ENCODE measurements at places on chromosomes 3 and 15.
A peak's percentile ranks its signal among the peaks of the same experiment; 100 is the strongest.

GRCh38 chr3:126999383-126999782 is 16.5 kb downstream of the PLXNA1 start:
- DNase-seq = no peak

GRCh38 chr3:61631108-61631769 is 69.9 kb downstream of the PTPRG start:
- no peak for DNase-seq

DNA sequence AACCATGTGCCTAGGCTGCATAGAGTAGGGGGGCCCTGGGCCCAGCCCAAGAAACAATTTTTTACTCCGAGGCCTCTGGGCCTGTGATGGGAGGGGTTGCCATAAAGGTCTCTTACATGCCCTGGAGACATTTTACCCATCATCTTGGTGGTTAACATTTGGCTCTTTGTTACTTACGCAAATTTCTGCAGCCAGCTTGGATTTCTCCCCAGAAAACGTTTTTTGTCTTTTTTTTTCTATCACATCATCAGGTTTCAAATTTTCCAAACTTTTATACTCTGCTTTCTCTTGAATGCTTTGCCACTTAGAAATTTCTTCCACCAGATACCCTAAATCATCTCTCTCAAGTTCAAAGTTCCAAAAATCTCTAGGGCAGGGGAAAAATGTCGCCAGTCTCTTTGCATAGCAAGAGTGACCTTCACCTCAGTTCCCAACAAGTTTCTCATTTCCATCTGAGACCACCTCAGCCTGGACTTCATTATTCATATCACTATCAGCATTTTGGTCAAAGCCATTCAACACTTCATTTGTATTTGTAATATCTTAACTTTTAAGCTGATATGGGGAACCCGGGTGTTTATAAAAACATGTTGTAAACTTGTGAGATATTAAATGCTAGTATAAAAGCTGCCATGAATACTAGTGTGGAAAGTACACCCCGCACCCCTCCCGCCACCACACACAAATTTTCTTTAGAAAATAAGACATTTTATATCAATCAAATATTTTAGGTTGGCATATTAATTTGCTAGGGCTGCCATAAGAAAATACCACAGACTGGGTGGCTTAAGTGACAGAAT is 56.0 kb upstream of the PLSCR4 start:
- no peak for DNase-seq

GRCh38 chr15:33022629-33023028 is 171.9 kb downstream of the FMN1 start:
- no peak for DNase-seq

DNA sequence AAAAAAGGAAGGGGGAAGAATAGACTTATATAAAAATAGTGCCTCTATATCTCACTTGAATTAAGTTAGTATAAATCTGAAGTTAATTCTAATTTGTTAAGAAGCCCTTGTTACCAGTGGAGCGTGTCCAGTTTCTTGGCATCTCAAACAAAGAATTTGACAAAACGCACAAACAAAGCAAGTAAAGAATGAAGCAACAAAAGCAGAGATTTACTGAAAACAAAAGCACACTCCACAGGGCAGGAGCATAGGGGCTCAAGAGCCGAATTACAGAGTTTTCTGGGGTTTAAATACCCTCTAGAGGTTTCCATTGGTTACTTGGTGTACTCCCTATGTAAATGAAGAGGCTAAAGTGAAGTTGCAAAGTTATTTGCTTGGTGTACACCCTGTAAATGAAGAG is 34.0 kb upstream of the GK5 start:
- DNase-seq = no peak

DNA sequence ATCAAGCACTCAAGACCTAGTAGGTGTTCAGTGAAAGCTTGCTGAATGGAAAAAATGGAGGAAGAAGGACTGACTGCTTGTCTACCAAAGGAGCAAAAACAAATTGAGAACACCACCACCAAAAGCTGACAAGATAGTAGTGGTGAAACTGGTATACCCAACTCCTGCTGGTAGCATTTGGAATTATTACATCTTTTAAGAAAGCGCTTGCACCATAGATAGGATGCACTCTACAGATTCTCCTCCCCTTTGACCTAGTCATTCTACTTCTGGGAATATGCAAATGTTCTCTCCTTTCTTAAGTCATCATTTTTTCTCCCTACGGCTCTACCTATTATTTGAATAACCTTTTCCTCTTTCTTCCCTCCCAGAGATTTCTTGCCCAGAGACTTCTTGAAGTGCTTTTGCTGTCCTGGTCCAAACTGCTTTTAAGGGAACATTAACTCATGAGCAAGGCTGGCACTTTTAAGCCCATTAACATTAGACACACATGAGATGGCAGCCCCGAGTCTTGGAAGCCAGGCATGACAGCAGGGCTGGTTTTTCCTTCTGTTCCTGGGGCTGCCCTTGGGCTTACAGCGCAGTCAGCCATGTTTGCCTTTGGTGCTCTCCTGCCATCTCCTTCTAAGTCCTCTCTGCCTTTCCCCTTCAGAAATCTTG is 75.0 kb upstream of the TLE3 start:
- DNase-seq = no peak

DNA sequence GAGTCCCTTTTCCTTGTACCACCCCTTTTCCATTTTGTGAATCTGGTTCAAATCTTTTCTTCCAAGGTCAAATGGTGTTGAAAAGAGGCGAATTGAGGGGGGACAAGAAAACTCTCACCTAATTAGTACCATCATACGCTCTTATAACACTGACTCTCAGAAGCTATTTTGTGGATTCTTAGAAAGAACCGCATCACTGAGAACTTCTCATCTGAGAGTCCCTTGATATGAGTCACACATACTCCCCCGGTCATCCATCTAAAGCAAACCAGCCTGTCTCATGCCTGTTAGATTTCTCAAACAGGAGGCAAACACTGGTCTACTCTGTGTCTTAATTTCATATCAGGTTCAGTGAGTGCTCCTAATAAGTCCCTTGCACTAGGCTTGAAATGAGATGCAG is 76.5 kb upstream of the SPRED1 start:
- no peak for DNase-seq

DNA sequence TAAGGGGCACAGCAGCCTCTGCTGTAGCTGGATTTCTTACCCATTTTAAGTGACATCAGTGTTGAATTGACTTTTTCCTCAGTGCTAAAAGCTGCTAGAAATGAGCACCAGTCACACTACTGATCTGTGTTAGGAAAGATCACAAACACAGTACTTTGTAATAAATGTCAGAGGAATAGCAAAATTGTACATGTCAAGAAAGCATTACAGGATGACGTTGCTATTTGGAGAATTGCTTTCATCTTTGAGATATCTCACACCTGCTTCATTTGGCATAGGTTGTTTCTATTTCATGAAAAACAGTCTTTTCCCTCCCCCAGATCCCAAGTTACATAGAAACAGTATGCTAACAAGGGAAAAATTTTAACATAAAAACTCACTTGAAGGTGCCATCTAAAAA is 77.8 kb downstream of the SLC25A26 start:
- DNase-seq = peak; percentile 73

- no peak for DNase-seq
Measured at GRCh38 chr3:169133178-169134161, 530.0 kb downstream of the MECOM start.

GRCh38 chr3:14718539-14718938 is 43.6 kb downstream of the C3orf20 start:
- no peak for DNase-seq

DNA sequence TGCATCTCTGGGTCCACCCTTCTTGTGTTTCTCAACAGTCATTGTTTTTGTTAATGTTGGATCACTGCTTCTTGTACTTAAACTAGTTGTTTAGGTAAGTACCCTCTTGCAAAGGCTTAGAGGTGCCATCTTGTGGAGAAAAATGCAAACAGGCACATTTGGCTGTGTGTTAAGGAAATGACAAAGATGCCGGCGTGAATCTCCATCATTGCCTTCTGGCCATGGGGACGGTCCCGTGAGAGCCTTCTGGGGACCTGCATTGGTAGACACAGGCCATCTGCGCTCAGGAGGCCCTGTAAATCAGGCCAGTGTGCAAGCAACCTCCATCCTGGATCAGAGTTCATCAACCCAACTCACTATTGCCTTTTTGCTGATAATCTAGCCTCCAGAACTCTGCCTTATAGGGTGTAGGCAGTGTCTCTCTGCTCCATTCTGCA is 158.6 kb upstream of the NR2E3 start:
- DNase-seq = peak; percentile 41

DNA sequence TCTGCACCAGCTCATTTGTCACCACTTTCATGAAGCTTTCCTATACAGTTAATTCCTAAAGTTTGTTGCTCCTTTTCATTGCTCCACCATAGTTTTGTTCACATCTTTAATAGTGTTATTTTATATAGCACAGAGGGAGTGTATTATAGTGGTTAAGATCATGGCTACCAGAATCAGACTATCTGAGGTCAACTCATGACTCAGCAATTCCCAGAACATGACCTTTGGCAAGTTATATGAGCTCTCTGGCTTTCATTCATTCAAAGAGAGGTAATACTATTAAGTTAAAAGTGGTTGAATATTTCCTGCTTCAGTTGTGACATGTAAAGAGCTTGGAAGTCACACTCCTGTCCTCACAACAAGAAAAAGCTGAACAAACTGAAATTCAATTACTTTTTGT is 1073.5 kb downstream of the NAALADL2 start:
- no peak for DNase-seq
